NCI-H1092 treated with DMSO at 0.1 percent for 48 hours (cell line): ENCODE measurements at places on chromosomes 2 and 18.

GRCh38 chr18:76402026-76402990 lies 92.7 kb downstream of the ZNF516 start:
- no peak for DNase-seq

DNA sequence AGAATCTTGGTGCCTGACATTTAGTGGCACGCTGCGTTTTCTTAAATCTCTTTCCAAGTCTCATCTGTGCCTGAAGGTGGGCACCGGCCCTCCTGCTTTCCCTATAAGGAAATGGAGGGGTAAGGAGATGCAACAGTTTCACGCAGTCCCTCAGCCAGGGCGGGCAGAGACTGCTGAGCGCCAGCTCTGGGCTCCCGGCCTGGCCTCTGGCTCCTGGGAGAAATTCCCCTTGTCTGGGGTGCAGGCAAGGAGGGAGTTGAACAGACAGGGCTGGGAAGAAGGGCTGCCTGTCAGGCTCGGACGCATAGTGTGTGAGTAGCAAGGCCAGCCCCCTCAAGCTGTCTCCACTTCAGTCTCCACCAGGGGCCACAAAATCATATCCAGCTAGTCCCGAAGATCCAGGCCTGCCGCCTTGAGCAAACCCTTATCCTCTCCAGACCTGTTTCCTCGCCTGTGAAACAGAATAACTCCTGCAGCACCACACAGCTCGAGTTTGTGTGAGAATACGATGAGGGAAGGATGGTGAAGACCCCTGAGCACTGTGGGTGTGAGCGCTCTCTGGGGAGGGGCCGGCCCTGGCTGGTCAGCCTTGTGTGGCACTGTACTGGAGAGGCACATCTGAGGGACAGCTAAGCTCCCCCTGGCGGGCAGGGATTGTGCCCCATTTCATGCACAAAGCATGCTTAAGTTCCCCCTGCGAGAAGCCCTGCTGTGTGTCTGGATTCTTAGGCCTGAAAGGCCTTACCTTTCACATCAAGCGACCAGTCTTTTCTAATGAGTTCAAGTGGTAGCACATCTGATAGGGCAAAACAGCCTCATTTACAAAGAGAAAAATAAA lies 33.8 kb downstream of the SDC1 start:
- no peak for DNase-seq

- no peak for DNase-seq
Observed at GRCh38 chr2:107334306-107334705, 448.3 kb upstream of the ST6GAL2 start.

DNA sequence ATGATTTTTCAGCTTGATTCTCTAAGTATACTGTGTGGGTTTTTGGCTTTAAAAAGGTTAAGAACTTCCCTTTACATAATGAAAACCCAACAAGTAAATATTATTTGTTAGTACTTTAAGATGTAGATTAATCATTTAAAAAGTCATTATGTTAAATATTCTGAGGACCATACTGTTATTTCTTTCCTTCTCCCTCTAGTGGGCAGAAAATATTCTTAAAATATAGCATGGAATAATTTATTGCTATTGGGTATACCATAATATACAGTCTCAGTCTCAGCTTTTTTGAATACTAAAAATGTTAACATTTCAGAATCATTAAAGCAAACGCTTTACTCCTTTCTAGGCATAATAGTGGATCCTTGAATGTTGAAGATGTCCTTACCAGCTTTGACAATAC lies 28.1 kb downstream of the CAMKMT start:
- DNase-seq: no peak

DNA sequence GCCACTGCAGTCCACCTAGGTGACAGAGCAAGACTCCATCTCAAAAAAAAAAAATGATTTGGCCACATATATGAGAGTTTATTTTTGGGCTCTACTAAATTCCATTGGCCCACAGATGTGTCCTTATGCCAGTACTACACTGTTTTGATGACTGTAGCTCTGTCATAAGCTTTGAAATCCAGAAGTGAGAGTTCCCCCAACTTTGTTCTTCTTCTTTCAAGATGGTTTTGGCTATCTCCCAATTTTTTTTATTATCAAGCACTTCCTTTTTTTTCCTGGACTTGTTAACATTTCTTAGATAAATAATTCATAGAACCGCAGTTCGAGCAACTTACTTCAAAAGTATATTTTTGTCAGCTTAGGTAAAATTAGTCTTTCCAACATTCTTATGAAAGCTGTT lies 96.9 kb downstream of the TSHZ1 start:
- DNase-seq: no peak

- no peak for DNase-seq
Observed at GRCh38 chr2:196230061-196230854, 58.9 kb upstream of the STK17B start.

DNA sequence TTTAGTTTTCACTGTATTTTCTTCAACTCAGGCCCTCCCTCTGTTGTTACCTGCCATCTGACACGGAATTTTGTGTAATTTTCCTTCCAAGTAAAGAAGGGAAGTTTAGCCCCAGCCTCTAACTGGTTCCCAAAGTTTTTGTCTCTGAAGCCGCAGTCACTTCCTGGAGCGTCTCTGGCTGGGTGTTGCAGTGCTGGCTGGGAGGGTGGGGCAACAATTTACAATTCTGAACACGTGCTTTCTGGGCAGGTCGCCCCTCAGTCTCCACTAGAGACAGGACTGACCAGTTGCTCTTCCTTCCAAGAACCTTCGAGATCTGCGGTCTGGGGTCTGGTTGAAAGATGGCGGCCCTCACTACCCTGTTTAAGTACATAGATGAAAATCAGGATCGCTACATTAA lies 3.5 kb downstream of the CNDP2 start:
- no peak for DNase-seq

- DNase-seq: no peak
Observed at GRCh38 chr18:47417807-47418206, 166.3 kb upstream of the SKOR2 start.

GRCh38 chr2:202449344-202449743 lies 73.2 kb downstream of the BMPR2 start:
- DNase-seq: no peak

DNA sequence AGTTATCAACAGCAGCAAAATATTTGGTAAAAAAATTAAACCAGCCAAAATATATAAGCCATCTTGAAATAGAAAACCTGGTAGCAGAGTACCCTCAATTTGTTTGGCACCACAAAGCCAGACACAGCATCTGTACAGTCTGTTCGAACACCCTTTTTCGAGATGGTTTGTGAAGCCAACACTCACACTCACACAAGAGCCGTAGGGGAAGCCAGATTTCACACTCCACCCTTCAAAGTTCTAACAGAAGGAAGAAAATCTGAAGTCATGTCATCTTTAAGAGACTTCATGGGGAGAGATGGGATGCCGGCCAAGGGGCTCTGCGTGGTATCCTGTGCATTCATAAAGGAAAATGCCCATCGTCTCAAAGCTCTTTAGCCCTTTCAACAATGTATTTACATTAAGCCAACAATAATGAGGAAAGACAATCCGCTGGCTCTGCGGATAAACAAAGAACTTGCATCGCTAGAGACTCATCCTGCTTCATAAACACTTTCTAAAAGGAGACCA lies 451.5 kb upstream of the CHST9 start:
- DNase-seq: no peak

DNA sequence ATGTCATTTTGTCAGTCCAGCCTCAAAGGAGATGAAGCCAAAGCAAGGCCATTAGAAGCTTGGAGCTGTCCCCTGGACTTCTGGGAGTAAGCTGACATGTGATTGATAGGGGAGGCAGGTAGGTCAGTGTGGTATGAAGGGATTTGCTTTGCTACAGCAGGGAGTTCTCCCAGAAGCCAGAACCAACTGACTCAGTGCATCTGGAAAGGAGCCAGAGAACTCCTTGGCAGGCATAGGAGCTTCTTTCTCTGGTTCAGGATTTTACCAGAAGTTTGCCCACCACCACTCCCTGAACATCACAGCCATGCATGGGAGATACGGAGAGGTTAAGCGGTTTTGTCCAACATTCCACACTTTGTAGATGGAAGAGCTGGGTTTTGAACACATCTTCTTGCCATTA lies 24.5 kb upstream of the KCNE4 start:
- peak; percentile 12 for DNase-seq

GRCh38 chr18:79950515-79951341 lies 725 bp downstream of the SLC66A2 start:
- DNase-seq: no peak

- DNase-seq: no peak
Observed at GRCh38 chr2:199760574-199760973, 90.4 kb downstream of the FTCDNL1 start.

DNA sequence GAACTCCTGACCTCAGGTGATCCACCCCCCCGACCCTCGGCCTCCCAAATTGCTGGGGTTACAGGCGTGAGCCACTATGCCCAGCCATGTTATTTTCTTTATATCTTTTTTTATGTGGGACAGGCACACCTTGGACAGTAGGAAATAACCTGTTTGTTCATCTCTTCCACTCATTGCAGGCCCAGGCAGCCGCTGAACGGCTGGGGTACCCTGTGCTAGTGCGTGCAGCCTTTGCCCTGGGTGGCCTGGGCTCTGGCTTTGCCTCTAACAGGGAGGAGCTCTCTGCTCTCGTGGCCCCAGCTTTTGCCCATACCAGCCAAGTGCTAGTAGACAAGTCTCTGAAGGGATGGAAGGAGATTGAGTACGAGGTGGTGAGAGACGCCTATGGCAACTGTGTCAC lies 8.4 kb downstream of the CAD start:
- no peak for DNase-seq

- no peak for DNase-seq
Observed at GRCh38 chr18:33906046-33906445, 318.7 kb downstream of the NOL4 start.

DNA sequence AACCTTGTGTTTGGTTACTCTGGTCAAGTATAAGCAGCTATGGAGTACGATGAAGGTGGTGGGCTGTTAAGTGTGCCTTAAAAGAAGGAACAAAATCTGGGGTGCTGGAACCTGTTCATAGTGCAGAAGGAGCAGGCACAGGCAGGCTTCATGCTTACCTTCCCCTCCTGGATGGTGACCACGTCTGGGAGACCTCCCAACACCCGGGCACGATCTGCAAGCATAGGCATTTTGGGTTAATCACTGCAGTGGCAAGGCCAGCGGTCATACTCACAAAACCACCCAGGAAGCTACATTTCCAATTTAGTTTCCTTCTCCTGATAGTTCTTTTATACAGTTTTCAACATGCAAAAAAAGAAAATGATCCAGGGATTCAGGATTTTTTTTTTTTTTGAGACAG lies 58.7 kb upstream of the LPIN2 start:
- no peak for DNase-seq

DNA sequence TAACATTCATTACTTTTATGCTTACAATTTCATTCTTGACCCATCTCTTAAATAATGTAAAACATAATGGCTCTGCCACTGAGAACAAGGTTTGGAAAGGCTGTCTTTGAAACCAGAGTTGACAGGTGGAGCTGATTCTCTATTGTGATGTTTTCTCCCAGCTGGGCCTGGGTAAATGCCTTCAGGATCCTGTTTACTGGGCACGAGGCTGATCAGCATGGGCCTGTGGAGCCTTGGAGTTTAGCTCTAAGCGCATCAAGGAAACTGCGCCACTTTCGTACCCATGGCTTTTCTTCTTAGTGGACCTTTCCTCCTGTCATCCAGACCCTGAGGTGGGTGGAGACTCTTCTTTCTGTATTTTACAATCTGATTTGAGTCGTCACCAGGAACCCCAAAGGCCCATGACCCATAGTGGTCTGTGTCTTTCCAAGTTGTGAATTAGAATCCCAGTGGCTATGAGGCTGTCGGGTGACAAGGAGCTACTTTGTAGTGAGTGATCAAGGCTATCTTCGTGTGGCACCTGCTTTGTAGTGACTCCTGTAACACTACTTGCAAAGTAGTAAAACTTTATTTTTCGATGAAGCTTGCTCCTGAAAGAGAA lies 123.1 kb downstream of the LPIN1 start:
- no peak for DNase-seq

DNA sequence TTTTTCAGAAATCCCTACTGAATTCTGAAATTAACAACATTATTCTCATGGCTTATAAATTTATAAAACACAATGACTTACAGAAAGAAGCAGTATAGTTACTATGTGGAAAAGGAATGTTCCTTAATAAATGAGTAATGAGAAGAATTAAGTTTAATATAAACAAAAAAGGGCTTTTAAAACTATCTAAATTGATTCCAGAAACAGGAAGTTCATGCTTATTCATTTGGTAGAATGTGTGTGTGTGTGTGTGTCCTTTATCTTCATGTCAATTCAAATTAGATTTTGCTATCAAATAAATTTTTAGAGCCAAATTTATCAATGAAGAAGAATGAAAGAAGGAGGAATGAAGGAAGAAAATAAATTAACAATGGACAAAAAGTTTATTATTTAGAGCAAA lies 440.8 kb upstream of the LRRTM4 start:
- no peak for DNase-seq

DNA sequence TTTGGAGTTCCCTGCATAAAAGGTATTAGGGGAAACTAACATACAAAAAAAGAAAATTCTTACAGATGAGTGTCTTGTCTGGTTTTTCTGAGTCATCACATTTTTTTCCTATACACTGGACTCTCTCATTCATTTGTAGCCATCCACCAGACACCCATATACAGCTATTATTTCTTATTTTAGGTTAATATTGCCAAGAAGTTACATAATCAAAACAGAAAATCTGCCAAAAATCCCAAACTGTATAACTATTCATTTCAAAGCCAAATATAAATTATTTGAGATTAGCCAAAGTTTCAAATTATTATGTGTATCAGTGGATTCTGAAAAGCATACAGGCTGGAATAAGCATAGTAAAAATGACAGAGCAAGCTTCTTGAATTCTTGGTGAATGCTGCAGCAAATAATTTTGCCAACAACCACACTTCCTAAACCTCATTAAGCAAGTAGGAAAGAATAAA lies 191.2 kb downstream of the NCKAP5 start:
- no peak for DNase-seq

- no peak for DNase-seq
Observed at GRCh38 chr2:36366491-36367120, 11.0 kb downstream of the CRIM1 start.

DNA sequence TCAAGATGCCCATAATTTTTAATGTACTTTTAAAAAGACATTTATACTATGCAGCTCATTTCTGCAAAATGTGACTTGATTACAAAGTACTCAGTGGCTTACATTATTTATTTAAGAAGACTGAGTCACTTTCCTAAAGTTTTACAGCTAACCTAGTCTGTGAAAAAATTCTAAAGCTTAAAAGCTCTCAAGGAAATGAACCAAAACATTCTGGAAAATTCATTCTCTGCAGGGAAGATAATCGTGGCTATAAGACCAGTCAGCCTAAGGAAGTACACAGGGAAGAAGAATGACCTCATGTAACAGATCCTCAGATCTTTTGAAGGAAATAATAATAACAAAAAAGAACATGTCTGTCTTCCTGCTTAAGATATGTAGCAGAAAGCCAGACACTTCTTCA lies 232.1 kb upstream of the STK17B start:
- no peak for DNase-seq

GRCh38 chr2:109247340-109247739 lies 118.3 kb downstream of the SH3RF3 start:
- no peak for DNase-seq

GRCh38 chr2:122596598-122596997 lies 841.1 kb downstream of the TSN start:
- no peak for DNase-seq
